ENCODE measurements at places on chromosomes 5 and 9.
A peak's percentile ranks its signal among the peaks of the same experiment; 100 is the strongest.

GRCh38 chr5:151155775-151156506 lies 1.6 kb downstream of the ANXA6 start:
- DNase-seq = no peak

- DNase-seq = no peak
These were observed 30.2 kb upstream of the NR3C1 start for GRCh38 chr5:143433670-143434069.

DNA sequence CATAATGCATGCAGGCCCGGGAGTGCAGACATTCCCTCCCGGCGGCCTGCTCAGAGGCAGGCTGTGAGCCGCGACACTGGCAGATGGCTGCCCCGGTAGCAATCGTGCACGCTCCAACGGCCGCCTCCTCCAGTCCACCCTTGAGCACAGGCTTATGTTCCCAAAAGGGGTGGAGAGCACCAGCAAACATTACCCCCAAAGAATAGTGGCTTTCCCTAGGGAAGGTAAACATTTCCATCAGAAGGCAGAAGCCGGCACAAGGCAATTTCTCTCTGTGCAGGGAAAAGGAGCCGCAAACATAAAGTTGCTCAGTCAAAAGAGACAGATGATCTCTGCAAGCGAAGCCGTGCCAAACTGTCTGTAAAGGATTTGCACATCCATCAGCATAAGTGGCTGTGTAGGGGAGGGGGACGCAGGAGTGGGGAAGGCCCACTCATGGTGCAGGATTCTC lies 92.5 kb downstream of the SIL1 start:
- DNase-seq = peak; percentile 73

DNA sequence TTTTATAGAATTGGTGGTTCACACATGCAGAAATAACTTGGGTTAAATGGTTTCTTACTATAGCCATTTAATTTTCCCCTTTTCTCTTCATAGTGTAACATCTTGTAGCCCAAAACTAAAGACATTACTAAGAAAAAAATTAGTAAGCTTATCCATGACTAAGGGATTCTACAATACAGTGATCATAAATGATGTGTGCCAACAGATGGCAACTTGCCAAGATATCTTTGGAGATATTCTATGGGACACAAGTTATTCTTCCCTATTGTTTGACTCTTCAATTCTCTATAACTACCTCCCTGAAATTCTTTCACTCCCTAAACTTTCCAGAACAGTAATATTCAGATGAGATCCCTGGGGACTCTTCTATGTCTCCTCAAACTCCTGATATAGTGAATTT lies 580.6 kb downstream of the PTPRD start:
- no peak for DNase-seq

DNA sequence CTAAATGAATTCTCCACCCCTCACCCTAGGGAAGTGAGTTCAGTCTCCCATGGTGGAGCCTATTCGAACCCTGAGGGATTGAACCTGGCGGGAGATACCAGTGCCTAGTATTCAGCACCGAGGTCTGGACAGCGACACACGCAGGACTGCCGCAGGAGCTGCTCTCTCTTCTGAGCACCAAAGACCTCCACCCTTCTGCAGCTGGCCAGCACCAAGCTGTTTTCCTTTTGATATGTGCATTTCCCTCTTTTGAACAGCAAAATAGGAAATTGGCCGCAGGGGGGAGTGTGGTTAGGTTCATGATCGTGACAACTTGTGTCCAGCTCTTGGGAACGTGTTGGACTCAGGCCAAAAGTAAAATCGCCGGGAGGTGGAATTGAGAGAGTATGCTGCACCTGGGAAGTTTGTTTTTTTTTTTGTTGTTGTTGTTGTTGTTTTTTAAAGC lies 1.2 kb upstream of the PCSK1 start:
- DNase-seq = peak; percentile 48

GRCh38 chr9:102069969-102070368 lies 331.5 kb upstream of the GRIN3A start:
- no peak for DNase-seq

GRCh38 chr5:96609369-96609768 lies 52.8 kb upstream of the CAST start:
- no peak for DNase-seq

DNA sequence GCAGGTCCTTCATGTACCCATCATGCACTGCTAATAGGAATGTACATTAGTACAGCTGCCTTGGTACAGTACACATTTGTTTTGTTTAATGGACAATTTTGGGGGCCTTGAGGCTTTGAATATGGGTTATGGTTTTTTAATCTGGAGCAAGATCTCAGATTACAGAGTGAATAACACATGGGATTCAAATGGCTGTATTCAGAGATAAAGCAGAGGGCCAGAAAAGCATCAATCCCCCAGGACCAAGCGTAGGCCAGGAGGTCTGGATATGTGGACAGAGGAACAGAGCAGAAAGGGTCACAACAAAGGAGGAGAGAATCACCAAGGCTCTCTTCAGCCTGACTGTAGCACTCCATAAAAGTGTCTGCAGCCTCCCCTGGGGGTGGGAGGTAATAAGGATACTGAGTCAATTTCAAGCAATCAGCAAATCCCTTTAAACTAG lies 47.7 kb upstream of the STK32A start:
- DNase-seq = peak; percentile 4

DNA sequence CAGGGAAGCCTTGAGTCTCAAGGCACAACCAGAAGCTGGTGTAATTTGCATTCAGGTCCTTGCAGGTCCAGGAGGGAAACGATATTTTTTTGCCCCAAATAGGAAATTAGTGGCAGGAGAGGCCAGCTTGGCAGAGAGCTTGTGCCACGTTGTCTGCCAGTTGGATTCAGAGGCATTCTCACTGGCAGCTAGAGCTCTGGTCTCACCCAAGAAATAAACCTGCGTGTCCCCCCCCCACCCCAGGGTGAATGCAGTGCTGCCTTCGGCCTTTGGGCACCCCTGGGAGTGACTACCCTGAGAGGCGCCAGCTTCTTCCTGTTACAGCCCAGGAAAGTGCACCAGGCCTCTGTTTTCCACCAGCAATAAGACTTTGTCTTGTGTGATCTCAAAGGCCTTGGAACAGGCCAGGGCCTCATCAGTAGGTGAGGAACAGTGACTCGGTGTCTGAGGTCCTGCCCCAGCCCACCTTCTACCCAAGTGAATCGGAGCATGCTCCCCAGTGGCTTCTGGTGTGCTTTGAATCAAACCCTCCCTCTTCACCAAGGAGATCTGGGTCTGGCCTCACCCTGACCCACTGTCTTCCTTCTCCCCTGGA lies 68.4 kb downstream of the HSPA4 start:
- no peak for DNase-seq

- no peak for DNase-seq
These were observed 28.6 kb upstream of the CPEB4 start for GRCh38 chr5:173859408-173860159.

GRCh38 chr5:138819081-138819480 lies 56.1 kb downstream of the LRRTM2 start:
- no peak for DNase-seq

GRCh38 chr9:131181091-131181681 lies 55.8 kb downstream of the NUP214 start:
- no peak for DNase-seq

Measured in NCI-H1417 (cell line).